Esophagus muscularis mucosa (tissue), 4 donors: ENCODE measurements at places on chromosomes 2 and 18. TPM values are rescaled to one million over a fixed set of nuclear protein-coding genes. Genes with fewer than 3 reads are reported as not detected.

- DNase-seq = no peak
These were observed 455.4 kb upstream of the CHAC2 start for GRCh38 chr2:53312181-53312580.

DNA sequence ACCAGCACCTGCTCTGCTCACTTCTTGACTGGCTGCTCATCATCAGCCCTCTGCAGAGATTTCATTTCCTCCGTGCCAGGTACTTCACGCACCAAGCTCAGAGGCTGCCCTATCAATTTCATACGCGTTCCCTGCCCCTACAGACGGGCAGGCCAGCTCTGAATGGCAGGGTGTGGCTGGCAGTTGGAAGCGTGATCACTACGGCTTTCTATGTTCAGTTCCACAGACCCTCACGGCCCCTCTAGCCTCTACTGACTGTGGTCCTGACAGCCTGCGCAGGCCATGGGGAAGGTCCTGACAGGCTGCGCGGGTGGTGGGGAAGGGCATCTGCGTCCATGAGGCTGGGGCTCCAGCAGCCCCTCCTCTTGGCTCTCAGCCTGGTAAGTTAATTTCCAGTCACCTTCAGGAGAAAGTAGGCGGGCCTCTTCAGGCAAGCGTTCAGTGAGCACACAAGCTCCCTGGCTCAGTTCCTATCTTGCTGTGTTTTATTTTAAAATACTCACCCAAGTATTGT is 154.8 kb downstream of the ZNF236 start:
- DNase-seq = no peak

Gene TGIF1
- total RNA-seq = 48.2 TPM

DNA sequence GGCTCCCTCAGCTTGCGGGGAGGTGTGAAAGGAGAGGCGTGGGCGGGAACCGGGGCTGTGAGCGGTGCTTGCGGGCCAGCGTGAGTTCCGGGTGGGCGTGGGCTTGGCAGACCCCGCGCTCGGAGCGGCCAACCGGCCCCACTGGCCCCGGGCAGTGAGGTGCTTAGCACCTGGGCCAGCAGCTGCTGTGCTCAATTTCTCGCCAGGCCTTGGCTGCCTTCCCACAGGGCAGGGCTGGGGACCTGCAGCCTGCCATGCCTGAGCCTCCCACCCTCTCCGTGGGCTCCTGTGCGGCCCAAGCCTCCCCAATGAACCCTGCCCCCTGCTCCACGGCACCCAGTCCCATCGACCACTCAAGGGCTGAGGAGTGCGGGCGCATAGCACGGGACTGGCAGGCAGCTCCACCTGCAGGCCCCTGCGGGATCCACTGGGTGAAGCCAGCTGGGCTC is 48.2 kb downstream of the RNF138 start:
- DNase-seq = no peak

Gene L3MBTL4
- total RNA-seq = 1.0 TPM

GRCh38 chr2:168730344-168730743 is 72.1 kb upstream of the NOSTRIN start:
- no peak for DNase-seq

GRCh38 chr2:236363711-236364277 is 99.6 kb upstream of the ASB18 start:
- peak; percentile 55 for DNase-seq

Gene ANKRD39
- 14.5 TPM for total RNA-seq

GRCh38 chr18:23066060-23066459 is 69.2 kb upstream of the CABLES1 start:
- no peak for DNase-seq

DNA sequence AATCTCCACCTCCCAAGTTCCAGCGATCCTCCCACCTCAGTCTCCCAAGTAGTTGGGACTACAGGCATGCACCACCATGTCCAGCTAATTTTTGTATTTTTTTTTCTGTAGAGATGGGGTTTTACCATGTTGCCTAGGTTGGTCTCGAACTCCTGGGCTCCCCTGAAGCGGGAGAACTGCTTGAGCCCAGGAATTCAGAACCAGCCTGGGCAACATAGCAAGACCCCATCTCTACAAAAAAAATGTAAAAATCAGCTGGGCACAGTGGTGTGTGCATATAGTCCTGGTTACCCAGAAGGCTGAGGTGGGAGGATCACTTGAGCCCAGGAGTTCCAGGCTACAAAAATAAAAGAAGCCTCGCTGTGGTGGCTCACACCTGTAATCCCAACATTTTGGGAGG is 12.0 kb upstream of the ZNF532 start:
- DNase-seq = no peak

DNA sequence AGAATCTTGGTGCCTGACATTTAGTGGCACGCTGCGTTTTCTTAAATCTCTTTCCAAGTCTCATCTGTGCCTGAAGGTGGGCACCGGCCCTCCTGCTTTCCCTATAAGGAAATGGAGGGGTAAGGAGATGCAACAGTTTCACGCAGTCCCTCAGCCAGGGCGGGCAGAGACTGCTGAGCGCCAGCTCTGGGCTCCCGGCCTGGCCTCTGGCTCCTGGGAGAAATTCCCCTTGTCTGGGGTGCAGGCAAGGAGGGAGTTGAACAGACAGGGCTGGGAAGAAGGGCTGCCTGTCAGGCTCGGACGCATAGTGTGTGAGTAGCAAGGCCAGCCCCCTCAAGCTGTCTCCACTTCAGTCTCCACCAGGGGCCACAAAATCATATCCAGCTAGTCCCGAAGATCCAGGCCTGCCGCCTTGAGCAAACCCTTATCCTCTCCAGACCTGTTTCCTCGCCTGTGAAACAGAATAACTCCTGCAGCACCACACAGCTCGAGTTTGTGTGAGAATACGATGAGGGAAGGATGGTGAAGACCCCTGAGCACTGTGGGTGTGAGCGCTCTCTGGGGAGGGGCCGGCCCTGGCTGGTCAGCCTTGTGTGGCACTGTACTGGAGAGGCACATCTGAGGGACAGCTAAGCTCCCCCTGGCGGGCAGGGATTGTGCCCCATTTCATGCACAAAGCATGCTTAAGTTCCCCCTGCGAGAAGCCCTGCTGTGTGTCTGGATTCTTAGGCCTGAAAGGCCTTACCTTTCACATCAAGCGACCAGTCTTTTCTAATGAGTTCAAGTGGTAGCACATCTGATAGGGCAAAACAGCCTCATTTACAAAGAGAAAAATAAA is 33.8 kb downstream of the SDC1 start:
- no peak for DNase-seq

- DNase-seq = no peak
These were observed 22.6 kb upstream of the FZD5 start for GRCh38 chr2:207792244-207792785.

Gene ATP8B1
- total RNA-seq = 21.9 TPM

DNA sequence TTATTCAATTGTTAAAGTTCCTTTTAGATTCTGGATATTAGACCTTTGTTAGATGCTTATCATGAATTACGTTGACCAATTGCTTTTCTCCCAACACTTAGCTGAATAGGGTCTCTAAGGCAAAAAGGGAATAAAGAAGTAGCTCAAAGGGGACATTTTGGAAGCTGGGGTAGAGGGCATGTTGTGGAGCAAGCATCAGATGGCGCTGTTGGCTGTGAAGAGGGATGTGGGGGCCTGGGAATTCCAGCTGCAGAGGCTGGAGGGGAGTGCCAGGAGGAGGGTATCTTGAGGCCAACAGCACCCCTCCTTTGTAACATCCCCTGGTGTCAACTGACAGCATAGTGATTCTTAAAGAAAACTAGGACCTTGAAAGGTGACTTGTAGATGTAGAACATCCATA is 198.2 kb downstream of the ADCYAP1 start:
- no peak for DNase-seq

DNA sequence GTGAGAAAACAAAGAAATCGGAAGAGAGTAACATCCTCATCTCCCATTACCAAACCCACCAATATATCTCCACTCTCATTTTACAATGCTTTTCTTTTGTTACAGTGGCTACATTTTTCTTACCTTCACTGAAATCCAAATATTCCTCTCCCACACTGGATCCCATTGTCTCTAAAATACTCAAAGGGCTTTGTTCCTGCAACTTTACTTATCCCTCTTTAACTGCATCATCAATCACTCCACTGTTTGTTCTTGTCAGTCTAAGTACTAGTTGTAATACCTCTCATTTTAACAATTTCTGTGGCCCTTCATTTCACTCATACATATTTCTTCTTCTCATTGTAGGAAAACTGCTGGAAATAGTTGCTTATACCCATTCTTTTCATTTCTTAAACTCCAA is 464.2 kb upstream of the PIK3C3 start:
- DNase-seq = no peak

DNA sequence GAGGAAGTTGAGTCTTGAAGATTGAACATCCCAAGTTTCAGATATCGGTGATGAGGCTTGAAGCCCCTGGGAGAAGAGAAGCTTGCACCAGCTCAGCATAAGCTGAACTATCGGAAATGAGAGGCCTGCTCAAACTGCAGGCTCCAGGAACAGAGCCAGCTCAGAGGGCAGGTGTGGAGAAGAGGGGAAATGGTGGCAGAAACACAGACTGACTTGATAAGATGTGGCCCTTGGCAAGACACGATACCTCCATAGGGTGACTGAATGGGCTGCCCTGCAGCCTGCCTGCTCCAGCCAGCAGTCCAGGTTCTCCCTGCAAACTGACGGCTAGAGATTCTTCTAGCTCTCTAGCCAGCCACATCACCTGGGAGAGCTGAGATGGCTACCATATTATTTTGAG is 86.6 kb downstream of the MYT1L start:
- DNase-seq = peak; percentile 89

GRCh38 chr2:54226260-54226659 is 29.8 kb downstream of the TSPYL6 start:
- DNase-seq = no peak

GRCh38 chr18:40063488-40063887 is 1891.5 kb upstream of the PIK3C3 start:
- DNase-seq = no peak

GRCh38 chr2:150403457-150403856 is 84.0 kb downstream of the RND3 start:
- no peak for DNase-seq

DNA sequence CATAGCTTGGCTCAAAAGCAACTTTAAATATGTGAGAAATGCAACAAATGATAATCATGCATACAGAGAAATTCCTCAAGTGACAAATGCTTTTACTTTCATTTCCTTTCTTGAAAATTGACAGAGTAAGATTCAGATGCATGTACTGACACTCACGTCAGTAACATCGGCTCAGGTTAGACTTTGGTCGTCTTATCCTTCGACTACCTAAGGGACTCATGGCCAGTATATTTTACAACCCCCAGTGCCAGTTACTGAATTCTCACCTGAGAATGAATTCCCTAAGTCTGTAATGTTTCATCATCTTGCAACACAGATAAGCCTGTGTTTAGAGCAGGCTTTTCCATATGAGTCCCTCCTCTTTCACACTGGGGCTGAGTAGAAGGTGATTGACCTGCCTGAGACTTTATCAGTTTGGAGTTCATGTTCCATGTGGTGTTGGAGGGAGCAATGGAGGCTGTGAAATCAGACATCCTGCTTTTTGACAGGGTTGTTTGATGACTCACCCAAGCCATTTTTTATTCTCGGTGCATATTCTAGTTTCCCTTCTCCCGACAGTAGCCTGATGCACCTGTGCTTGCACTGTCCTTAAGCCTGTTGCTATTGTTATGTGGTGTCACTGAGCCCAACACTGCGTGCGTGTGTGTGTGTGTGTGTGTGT is 30.5 kb upstream of the ATP8B1 start:
- DNase-seq = no peak

DNA sequence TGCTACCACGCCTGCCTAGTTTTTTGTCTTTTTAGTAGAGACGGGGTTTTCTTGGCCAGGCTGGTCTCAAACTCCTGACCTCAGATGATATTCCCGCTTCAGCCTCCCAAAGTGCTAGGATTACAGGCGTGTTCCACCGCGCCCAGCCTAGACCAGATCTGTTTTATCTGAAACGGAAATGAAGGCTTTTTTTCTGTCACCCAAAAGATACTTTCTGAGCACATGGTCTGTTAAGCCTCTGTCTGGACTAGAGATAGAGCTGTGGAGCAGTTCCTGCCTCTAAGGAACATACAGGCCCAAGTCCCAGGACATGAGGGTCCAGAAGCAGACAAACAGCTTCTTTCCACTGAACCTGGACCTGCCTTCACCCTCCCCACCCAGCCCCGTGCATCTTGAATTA is 43.6 kb upstream of the PTMA start:
- no peak for DNase-seq

DNA sequence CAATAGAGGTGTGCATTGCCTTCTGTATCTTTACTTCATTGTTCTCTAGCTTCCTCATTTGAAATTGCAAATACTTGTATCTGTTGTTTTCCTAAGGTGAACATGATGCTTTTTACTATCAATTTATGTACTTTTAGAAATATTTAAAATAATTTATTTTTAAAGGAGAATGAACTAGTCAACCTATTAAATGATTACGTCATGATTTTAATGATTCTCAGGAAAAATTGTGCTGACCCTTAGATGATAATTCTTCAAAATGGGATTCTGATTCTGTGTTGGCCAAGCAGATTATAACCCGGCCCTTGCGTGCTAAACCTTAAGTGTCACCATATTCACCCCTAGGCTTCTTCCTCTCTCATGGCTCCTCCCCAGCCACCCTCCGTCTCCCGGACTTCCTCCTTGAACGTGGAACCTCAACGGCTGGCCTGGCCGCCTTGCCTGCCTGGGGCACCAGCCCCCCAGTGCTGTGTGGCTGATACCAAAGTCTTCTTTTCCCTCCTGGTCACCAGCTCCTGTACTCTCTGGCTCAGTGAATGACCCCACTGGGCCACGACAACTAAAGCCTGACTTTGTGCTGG is 292.0 kb downstream of the GBX2 start:
- DNase-seq = no peak

Gene ELP2
- total RNA-seq = 43.4 TPM

GRCh38 chr18:55877321-55877720 is 289.3 kb upstream of the TCF4 start:
- DNase-seq = no peak

Gene GALNT5
- 0.13 TPM for total RNA-seq

DNA sequence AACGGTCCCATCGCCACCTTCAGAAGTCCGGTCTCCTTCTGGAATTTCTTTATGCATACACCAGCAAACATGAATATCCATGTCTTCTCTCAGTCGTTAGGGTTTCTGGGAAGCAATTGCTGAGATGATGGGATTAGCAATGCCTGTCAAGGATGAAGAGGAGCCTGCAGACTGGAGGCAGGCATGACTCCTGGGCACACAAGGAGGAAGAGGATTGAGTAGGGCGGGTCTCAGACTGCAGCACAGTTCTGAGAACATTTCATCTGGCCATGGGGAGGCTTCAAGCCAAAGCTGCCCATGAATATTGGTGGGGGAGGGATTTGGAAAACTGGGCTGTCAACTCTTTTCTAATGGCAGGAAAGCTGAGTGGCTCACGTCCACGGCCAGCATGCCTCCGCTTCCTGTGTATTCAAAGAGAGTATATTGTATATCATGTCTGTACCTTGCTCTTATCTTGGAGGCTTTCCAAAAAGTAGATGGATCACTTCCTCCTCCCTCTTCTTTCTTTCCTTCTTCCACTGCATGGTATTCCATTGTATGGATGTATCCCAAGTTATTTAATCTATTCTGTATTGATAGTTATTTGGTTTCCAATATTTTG is 24.5 kb downstream of the MC2R start:
- peak; percentile 79 for DNase-seq

GRCh38 chr2:241708879-241709278 is 7.0 kb downstream of the ING5 start:
- DNase-seq = no peak
